ENCODE measurements at places on chromosomes 3 and 15.

- DNase-seq = no peak
Measured at GRCh38 chr3:88807491-88808105, 299.8 kb upstream of the EPHA3 start.

- DNase-seq = no peak
Measured at GRCh38 chr3:141094790-141095545, 43.8 kb downstream of the SPSB4 start.

- DNase-seq = no peak
Measured at GRCh38 chr15:68356778-68357177, 75.2 kb downstream of the ITGA11 start.

- DNase-seq = no peak
Measured at GRCh38 chr3:188978421-188979171, 193.2 kb upstream of the TPRG1 start.
